ENCODE measurements at places on chromosomes 5 and 9.

GRCh38 chr9:84137968-84138367 lies 157.4 kb downstream of the RMI1 start:
- DNase-seq, result no peak

DNA sequence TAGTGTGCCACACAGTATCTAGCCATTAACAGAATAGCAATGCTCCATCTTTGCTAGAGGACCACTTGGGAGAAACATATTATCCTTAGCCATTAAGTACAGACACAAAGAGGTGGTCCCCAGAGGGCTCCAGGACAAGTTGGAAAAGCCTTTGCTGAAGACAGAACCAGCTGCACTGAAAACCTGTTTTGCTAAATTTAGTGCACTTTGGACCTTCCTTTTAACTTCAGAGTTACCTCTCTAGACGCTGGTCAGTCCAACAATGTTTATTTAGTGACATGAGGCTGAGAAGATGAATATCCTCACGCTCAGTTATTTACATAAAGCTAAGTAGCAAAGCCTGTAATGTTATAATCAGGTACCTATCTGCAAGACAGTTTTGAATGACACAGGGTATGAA lies 265.0 kb upstream of the ZNF608 start:
- DNase-seq, result no peak

GRCh38 chr5:158084292-158084691 lies 225.3 kb upstream of the CLINT1 start:
- DNase-seq, result no peak

- DNase-seq, result no peak
Measured at GRCh38 chr5:62578540-62578939, at the start of gene LRRC70. Gene LRRC70 (plus strand): TSS chr5:62578819. CDS start chr5:62579439, 620 bp downstream.

GRCh38 chr5:56561455-56561854 lies 253.9 kb upstream of the MAP3K1 start:
- DNase-seq, result no peak

GRCh38 chr5:154373326-154373725 lies 72.5 kb upstream of the SAP30L start:
- no peak for DNase-seq

DNA sequence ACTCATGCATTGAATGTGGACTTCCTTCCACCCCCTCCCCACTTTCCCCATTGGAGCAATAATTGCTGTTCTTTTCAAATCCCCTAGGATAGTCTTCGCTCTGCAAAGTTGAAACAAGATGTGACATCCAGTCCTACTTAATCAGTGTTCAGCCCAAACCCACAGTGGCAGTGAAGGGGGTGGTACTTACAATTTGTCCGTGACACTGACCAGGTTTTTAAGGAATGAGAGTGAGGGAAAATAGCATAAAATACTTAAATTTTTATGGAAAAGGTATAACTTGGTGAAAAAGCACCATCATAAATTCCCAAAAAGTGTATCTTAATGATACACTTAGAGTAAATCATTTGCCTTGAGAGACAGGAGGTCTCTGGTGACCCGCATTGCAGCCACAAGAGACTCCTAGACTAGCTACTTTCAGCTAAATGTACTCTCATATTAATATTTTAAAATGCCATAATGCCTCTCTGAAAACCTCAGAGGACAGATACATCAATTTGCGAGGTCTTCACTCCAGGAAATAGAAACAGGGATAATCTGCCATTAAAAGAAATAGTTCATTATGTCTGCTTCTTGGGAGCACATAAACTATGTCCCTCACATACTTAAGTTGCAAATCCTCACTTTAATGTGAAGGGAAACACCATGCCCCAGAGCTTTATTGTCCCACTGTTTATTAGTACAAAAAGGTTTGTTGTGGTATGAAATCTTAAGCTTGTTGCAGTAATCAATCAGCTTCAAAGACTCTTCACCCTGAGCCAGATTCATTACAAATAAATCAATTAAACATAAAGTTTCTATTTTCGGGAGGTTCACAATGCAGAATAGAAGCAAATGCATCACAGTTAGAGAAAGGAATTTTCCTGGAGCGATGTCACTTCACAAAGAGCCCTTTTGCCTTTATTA lies 343.6 kb upstream of the ISL1 start:
- no peak for DNase-seq

- no peak for DNase-seq
Measured at GRCh38 chr5:73282383-73282782, 109.4 kb downstream of the TMEM174 start.

DNA sequence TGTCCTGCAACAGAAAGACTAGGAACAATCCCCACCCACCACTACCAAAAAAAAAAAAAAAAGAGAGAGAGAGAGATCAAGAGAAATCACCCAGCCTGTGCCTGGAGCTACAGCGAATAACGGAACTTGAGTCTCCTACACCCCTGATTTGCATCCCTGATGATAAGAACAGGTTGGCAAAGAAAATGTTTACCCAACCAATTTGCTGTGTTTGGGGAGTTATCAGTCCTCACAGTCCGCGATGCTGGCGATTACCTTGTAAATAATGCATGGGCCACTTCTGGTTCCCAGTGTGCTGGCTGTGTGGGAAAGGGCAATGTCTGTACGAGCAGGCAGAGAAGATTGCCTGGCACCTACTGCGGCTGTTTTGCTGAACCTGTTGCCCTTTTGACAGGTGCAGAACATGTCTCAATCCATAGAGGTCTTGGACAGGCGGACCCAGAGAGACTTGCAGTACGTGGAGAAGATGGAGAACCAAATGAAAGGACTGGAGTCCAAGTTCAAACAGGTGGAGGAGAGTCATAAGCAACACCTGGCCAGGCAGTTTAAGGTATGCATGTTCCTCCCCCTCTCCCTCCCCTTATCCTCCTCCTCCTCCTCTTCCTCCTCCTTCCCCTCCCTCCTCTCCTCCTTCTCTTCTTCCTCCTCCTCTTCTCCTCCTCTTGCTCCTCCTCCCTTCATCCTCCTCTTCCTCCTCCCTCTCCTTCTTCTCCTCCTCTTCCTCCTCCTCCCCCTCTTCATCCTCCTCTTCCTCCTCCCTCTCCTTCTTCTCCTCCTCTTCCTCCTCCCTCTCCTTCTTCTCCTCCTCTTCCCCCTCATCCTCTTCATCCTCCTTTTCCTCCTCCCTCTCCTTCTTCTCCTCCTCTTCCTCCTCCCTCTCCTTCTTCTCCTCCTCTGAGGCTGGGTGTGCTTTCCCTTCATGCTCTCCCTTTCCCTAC lies 8.3 kb downstream of the OLFM1 start:
- no peak for DNase-seq

- DNase-seq, result no peak
Measured at GRCh38 chr9:87443006-87443405, 54.7 kb upstream of the DAPK1 start.

DNA sequence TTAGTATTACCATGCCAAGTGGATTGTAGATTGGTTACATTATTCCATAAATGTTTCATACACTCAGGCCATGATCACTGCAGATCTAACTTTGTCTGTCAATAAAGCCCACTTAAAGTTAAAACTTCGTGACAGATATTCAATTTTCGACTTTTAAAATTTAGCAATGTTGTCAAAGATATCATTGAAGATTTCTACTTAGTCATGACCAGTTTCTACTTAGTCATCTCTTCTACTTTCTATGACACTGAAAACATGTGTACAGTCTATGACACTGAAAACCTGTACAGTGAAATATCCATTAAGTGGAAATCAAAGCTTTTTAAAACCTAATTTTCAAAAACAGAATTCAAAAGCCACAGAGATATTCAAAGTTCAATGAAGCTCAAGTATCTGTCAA lies 258.2 kb downstream of the MCTP1 start:
- DNase-seq, result no peak

DNA sequence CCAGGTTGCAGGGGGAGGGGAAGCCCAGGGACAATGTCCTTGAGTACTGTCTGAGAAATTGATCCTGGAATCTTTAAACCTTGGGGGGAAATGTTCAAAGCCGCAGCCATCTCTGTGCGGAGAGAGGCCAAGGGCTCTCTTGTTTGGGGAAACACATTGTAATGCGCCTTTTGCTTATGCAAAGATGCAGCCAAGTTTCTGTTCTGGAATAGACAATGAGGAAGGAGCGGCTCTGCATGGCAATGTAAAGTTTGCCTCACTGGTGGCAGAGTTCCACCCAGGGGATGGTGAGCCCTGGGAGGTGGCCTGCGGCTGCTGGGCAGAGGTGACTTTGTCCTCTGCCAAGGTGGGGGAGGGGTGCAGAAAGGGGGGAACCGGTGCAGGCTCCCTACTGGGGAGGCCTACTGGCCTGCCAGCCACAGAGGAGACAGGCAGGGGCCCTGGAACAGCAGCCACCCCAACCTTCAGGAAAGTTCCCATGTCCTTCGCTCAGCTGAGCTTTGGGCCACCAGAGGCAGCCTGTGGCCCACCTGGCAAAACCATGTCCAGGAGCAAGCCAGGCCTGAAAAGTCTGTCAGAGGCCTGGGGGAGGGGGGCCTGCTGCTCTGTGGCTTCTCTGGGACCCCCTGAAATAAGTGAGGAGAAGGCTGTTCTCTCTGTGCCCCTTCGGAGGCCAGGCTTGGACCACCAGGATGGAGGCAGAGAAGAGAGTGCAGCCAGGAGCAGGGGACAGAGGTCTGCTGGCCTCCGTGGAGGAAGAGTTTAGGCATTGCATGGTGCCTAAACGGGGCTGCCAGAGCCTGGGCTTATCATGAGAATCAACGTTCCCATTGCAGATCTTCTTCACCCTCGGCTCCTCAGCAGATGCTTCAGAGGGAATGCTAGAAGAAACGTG lies 127.8 kb downstream of the ZNF354C start:
- DNase-seq, result no peak

GRCh38 chr5:147750065-147750464 lies 32.5 kb downstream of the JAKMIP2 start:
- DNase-seq, result no peak

- no peak for DNase-seq
Measured at GRCh38 chr5:116492776-116493175, 81.8 kb downstream of the SEMA6A start.

- no peak for DNase-seq
Measured at GRCh38 chr9:129182625-129183494, 4.8 kb upstream of the IER5L start.

DNA sequence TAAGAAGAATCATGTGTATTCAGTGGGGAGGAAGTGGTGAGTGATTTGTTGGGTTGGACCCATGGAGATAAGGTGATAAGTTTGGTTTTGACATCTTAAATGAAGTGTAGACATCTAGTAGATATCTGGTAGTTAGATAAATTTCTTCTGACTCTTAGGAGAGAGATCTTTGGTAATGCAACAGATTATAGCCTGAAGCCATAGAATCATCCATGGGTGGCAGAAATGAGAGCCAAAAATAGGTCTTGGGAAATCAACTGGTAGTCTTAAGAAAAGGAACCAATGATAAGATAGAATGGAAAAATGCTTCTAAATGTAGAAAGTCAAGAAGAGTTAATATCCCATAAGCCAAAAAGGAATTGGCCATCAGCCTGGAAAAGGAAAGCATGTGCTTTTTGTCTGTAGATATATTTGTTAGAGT lies 532.7 kb upstream of the GRAMD2B start:
- no peak for DNase-seq

DNA sequence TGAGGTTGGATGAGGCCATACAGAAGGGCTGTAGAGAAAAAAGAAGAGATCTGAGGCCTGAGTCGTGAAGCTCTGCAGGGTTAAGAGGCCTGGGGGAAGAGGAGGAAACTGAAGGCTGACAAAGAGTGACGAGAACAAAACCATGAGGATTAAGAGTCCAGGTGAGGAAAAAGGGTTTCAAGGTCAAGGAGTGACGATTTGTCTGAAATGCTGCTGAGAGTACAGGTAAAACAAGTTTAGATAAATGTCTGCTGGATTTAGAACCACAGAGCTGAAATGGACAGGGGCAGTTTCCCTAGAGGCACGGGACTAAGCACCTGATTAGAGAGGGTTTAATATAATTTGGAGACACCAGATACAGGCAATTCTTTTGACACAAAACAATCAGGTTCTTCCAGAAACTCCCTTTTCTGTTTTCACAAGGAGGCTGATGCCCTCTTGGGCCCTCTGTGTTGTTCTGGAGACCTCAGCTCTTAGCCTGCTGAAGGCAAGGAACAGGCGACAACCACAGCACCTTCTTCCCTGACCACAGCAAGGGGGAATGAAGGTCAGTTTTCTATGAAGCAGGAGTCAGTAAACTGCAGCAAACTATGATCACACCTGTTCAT lies 14.6 kb upstream of the GCNT1 start:
- no peak for DNase-seq

Measured in activated T-cell treated with anti-CD3 and anti-CD28 coated beads for 24 hours (primary cell).